ENCODE measurements at places on chromosomes 16 and 17. TPM values are rescaled to one million over a fixed set of nuclear protein-coding genes. Genes with fewer than 3 reads are reported as not detected.

DNA sequence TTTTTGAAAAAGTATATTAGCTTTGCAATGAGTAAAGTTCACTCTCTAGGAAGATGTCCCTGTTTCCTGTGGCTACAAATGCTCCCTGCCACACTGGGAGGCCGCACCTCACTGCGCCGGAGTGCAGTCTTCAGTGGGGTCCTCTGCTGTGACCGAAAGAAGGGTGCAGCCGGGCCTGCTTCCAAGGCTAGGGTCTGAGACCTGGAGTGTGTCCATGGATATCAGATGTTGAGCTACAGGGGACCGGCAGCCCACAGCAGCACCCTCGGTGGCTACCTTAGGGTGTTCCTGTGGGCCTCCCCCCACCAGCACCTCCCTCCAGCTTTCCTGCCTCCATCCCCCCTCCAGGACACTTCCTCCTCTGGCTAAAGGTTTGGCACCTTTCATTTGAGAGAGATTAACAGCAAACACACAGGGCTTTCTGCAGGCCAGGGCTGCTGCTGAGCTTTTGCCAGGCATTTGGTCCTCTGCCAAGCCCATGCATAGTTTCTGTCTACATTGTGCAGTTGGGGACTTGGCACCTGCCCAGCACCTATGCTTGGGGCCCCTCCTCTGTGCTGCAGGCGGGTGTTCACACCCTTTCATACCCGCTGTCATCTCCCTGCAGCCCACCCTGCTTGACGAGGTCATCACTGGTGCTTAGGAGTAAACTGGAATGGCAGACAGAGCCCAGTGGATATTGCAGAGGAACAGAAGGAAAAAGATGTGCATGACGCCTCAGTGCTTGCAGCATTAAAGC is 33.8 kb upstream of the CRISPLD2 start:
- no peaks in the 10 kb centered on the region for H3K27me3 ChIP-seq
- DNase-seq: no peak
- no peaks in the 10 kb centered on the region for H3K36me3 ChIP-seq
- 0 out of 2 replicates have a peak, but pooled peaks cover 3% of the 10 kb centered on the region for H3K4me1 ChIP-seq
- H3K4me3 ChIP-seq: no peak overlapping the region

GRCh38 chr17:81097943-81098308 is 63.0 kb downstream of the BAIAP2 start:
- DNase-seq: no peak
- peaks cover 18% of the 10 kb centered on the region for H3K4me1 ChIP-seq
- no peak overlapping the region for H3K27ac ChIP-seq
- H3K36me3 ChIP-seq: no peaks in the 10 kb centered on the region

- no peak overlapping the region for H3K4me3 ChIP-seq
- peak overlapping the region; percentile 94 for H3K27ac ChIP-seq
- H3K4me1 ChIP-seq: peaks cover 63% of the 10 kb centered on the region
- no peaks in the 10 kb centered on the region for H3K27me3 ChIP-seq
Observed at GRCh38 chr16:75460446-75460845, 4.0 kb downstream of the TMEM170A start.

DNA sequence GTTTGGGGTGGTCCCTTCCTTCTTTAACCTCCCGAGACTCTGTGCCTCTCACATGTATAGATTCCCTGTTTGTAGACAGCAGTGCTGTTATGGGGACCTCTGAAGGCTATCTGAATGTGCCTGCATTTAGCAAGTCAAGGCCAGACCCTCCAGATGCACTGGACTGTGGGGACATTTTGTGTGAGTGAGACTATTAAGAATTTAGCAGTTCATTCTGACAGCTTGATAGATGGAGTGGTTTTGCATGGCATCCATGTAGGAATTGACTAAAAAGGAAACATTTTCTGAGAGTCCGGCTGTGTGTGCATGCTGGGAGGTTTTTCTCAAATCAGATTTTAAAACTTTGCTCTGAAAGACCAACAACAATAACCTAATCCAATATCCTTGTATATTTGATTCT is 226.3 kb downstream of the MSI2 start:
- no peak overlapping the region for H3K4me3 ChIP-seq
- H3K4me1 ChIP-seq: peaks cover 32% of the 10 kb centered on the region
- no peak for DNase-seq
- H3K36me3 ChIP-seq: no peaks in the 10 kb centered on the region
- H3K27me3 ChIP-seq: no peaks in the 10 kb centered on the region

DNA sequence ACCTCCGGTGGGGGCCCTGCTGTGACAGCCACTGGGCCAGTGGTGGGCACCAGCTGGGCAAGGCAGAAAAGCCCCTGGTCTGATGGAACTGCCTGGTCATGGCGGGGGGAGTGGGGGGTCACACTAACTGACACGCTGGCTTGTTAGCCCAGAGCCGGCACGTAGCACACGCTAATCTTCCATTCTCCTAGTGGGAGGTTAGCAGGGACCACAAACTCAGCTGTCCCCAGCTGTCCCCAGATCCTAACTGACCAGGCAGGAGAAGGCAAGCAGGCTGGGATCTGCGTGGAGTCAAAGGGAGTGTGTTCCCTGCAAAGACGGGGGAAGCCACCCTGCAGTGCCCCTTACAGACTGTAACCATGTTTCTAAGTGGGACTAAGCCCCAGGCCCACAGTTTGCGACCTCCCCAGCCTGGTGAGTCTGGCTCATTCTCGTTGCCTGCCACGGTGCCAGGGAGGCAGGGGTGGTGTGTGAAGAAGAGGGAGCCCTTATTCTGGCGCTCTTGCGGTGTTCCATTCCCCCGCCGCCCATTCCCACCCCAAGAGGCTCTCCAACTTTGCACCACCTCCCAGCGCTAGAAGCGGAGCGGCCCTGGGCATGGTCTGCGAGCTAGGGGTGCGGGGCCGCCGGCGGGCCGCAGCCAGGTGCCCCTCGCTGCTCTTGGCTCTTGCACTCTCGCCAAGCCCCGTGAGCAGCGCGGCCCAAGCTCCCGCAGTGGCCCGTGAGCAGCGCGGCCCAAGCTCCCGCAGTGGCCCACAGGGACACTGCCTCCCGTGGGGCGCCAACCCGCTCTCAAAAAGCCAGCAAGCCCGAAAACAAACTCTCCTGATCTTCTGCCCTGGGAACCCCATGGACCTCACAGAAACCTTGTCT is 12.1 kb upstream of the ZNF423 start:
- peaks cover 3% of the 10 kb centered on the region for H3K27me3 ChIP-seq
- DNase-seq: no peak
- no peaks in the 10 kb centered on the region for H3K36me3 ChIP-seq

- H3K27me3 ChIP-seq: peaks cover 24% of the 10 kb centered on the region
- H3K4me3 ChIP-seq: no peak overlapping the region
- no peak overlapping the region for H3K27ac ChIP-seq
- DNase-seq: no peak
- no peaks in the 10 kb centered on the region for H3K36me3 ChIP-seq
Observed at GRCh38 chr17:63991611-63992010, 6.5 kb upstream of the PRR29 start.

DNA sequence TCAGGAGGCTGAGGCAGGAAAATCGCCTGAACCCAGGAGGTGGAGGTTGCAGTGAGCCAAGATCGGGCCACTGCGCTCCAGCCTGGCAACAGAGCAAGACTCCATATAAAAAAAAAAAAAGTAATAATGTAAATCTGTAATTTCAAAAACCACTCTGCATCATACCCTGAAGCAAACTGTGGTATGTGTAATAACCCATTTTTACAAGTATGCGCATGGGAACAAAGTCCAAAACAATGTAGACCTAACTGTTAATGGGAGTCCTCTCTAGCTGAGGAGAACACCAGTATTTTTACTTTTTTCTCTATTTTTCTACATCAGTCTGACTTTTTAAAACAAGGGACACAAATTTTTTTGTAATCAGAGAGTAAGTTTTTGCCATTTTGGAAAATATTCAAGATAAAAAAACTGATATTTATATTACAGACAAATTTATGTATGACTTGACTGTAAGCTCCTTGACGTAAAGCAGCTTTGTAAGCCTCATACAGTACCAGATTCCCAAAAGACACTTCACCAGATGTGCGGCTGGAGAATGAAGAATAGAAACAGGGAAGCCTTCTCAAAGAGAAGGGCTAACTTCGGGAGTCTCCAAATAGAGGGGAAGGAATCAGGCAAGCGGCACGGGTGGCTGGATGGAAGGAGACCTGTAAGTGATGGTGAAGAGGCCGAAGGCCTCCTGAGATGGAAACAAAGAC is 25.7 kb downstream of the CMTM4 start:
- peak overlapping the region; percentile 37 for H3K27ac ChIP-seq
- H3K4me3 ChIP-seq: no peak overlapping the region
- H3K4me1 ChIP-seq: no peaks in the 10 kb centered on the region
- peaks cover 7% of the 10 kb centered on the region for H3K36me3 ChIP-seq
- no peak for DNase-seq

DNA sequence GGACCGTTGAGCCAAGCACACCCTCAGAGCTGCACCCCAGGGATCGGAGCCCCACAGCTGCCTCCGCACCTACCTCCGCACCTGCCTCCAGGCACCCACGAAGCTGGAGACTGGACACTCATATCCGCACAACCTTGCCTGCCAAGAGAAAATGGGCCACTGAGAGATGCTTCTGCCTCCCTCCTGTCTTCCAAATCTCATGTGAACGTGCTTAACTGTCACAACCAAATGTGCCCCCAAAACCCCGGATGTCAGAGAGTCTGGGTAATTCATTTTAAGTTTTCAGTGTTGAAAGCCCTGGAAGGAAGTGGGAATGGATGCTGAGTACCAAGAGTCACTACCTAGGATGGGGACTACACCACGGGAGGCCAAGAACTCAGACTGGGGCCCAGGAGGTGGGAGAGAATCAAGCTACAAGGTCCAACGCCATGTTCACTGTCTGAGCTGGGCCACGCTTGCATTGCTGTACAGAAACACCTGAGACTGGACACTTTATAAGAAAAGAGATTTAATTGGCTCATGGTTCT is 49.5 kb upstream of the MEAK7 start:
- no peak for DNase-seq
- no peaks in the 10 kb centered on the region for H3K36me3 ChIP-seq
- H3K4me1 ChIP-seq: peaks cover 44% of the 10 kb centered on the region
- no peak overlapping the region for H3K4me3 ChIP-seq
- H3K27ac ChIP-seq: no peak overlapping the region
- H3K27me3 ChIP-seq: no peaks in the 10 kb centered on the region

GRCh38 chr17:55845385-55845784 is 94.5 kb downstream of the PCTP start:
- peaks cover 5% of the 10 kb centered on the region for H3K4me1 ChIP-seq
- H3K4me3 ChIP-seq: peak overlapping the region; percentile 63
- no peak overlapping the region for H3K27ac ChIP-seq
- H3K27me3 ChIP-seq: peaks cover 12% of the 10 kb centered on the region

- H3K27ac ChIP-seq: no peak overlapping the region
- peaks cover 10% of the 10 kb centered on the region for H3K4me1 ChIP-seq
- H3K36me3 ChIP-seq: no peaks in the 10 kb centered on the region
- no peaks in the 10 kb centered on the region for H3K27me3 ChIP-seq
Observed at GRCh38 chr16:29848420-29849297, 14.4 kb downstream of the CDIPT start.

GRCh38 chr17:72357764-72358365 is 237.0 kb downstream of the SOX9 start:
- H3K36me3 ChIP-seq: no peaks in the 10 kb centered on the region
- H3K4me1 ChIP-seq: peaks cover 20% of the 10 kb centered on the region
- H3K4me3 ChIP-seq: no peak overlapping the region
- DNase-seq: no peak

DNA sequence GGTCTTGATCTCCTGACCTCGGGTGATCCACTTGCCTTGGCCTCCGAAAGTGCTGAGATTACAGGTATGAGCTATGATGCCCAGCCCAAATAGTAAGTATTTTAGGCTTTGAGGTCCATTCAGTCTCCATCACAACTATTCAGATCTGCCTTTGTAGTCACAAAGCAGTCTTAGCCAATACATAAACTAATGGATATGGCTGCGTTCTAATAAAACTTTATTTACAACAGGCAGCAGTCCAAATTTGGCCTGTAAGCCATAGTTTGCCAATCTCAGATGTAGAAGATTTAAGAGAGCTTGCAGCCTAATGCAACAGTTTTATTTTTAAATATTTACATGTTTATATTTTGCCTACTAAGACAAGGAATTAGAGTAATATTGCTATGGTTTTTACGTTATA is 111.7 kb downstream of the YPEL2 start:
- DNase-seq: no peak
- H3K36me3 ChIP-seq: no peaks in the 10 kb centered on the region
- H3K4me1 ChIP-seq: peaks cover 3% of the 10 kb centered on the region
- no peaks in the 10 kb centered on the region for H3K27me3 ChIP-seq
- no peak overlapping the region for H3K27ac ChIP-seq
- no peak overlapping the region for H3K4me3 ChIP-seq

- H3K4me1 ChIP-seq: peaks cover 33% of the 10 kb centered on the region
- H3K36me3 ChIP-seq: peaks cover 9% of the 10 kb centered on the region
- no peak overlapping the region for H3K4me3 ChIP-seq
- no peak for DNase-seq
- H3K27me3 ChIP-seq: peaks cover 6% of the 10 kb centered on the region
Observed at GRCh38 chr16:7651803-7652570, 319.3 kb downstream of the RBFOX1 start.

DNA sequence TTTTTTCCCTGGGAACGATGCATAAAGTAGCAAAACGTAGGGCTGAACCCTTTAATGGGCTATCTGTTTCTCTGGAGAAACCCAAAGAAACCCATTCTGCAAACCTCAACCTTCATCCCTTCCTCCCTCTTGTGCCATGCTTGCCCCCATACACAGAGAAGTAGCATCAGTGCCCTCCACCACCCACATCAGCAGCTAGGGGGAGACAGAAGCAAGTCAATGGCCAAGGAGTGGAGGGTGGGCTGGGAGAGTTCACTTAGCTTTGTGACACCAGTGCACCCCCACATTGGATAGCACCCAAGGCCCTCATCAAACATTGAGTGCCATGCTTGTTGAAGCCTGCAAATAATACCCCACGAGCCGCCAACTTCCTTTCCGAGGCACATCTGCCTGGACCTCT is 282.4 kb downstream of the ABCC12 start:
- no peaks in the 10 kb centered on the region for H3K36me3 ChIP-seq
- no peaks in the 10 kb centered on the region for H3K27me3 ChIP-seq
- H3K27ac ChIP-seq: no peak overlapping the region
- peaks cover 9% of the 10 kb centered on the region for H3K4me1 ChIP-seq

DNA sequence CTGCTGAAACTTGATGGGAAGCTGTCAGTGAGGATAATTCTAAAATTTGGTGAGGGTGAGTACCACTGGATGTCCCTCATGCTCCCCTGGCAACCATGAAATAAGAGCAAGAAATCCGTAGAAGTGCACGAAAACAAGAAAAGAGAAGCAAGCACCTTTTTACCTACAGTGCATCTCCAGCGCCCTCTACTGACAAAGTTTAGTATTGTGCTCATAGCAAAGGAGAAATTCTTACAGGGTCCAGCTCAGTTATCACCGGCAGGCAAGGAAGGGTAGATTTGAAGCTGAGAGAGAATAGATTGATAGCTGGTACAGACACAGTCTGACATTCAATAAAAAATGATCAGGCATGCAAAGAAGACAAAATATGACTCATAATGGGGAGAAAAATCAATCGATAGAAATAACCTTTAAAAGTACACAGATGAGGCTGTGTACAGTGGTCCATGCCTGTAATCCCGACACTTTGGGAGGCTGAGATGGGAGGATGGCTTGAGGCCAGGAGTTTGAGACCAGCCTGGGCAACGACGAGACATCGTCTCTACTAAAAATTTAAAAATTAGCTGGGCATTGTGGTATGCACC is 28.3 kb upstream of the TEX2 start:
- peaks cover 8% of the 10 kb centered on the region for H3K36me3 ChIP-seq
- H3K27ac ChIP-seq: no peak overlapping the region
- no peak overlapping the region for H3K4me3 ChIP-seq
- no peaks in the 10 kb centered on the region for H3K27me3 ChIP-seq
- no peak for DNase-seq

Gene OR2C1
- total RNA-seq: not detected

Gene KRTAP4-3
- not detected for total RNA-seq

Gene NPIPB12
- total RNA-seq: 53.0 TPM

Gene TEKT3
- 2.3 TPM for total RNA-seq

Gene GNAO1
- total RNA-seq: 22.9 TPM

Gene NOXO1
- total RNA-seq: 5.7 TPM

Gene EXOC3L1
- total RNA-seq: 4.9 TPM

Gene CCDC154
- 1.2 TPM for total RNA-seq

Gene FOXC2
- 0.18 TPM for total RNA-seq
